ENCODE measurements at places on chromosomes 11 and 22.

- no peak for DNase-seq
Observed at GRCh38 chr22:50641696-50642607, 14.0 kb upstream of the ARSA start.

- no peak for DNase-seq
Observed at GRCh38 chr22:43262990-43263644, 76.2 kb upstream of the TTLL12 start.

DNA sequence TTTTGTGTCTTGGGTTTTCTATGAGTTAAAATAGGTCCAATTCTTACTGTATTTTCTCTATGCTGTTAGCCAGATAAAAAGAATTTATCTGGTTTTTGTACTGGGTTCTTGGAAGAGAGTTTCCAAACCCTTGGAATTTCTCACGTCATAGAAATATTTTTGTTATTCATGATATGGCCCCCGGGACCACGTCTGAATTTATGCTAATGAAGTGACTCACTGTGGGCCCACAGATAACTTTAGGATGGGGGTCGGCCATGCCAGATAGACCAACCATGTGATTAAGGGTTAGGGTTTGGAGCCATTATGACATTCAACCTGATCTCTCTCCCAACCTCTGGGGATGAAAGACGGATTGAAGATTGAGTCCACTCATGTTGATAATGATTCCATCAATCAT lies 35.6 kb upstream of the DDI1 start:
- no peak for DNase-seq

DNA sequence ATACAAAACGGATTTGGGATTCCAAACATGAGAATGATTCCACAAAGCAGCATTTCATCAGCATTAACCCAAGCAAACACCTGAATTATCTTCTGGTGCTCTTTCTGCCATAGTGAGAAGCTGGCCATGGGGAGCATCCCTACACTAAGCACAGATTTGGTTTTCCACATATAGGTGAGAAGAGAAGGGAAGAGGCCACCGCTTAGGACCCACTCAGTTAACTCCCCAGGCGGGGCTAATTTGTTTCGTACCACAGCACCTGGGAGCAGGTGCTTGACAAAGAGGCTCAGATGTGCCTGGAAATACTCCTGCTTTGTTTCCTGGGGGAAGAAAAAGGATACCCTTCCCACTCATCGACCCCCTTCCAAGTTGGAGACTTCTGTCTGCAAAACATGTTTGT lies 64.2 kb downstream of the RAB30 start:
- no peak for DNase-seq

GRCh38 chr11:66725647-66726046 lies 3.4 kb downstream of the SPTBN2 start:
- no peak for DNase-seq

DNA sequence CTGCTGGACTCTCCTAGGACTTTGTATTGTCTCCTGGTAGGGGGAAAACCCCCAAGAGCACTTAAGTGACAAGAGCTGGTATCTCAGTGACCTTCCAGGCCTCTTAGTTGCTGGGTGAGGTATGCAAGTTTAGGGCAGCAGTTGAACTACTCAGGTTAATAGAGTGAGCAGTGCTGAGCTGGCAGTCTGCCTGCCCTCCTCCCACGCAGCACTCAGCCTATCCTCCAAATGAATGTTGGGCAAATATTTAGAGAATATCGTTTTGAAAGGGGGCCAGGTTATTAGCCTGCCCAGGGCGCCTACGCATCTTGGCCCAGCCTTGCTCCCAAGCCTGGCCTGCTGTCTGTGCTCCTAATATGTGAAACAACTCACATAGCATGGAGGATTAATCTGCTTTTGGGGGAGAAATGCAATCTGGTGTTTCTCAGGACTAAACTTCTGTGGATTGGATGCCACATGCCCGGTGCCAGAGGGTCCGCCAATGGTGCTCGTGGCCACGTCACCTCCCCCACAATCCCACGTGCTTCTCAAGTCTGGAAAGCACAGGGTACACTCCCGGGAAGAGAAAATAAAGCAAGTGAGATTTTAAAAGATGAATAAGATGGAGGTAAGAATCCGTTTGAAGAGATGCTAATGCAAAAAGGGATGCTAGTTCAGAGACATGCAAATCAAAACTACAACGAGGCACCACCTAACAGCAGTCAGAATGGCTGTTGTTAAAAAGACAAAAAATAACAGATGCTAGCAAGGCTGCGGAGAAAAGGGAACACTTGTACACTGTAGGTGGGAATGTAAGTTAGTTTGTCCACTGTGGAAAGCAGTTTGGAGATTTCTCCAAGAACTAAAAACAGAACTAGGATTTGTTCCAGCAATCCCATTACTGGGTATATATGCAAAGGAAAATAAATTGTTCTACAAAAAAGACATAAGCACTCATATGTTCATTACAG lies 67.7 kb downstream of the SPON1 start:
- peak; percentile 5 for DNase-seq

DNA sequence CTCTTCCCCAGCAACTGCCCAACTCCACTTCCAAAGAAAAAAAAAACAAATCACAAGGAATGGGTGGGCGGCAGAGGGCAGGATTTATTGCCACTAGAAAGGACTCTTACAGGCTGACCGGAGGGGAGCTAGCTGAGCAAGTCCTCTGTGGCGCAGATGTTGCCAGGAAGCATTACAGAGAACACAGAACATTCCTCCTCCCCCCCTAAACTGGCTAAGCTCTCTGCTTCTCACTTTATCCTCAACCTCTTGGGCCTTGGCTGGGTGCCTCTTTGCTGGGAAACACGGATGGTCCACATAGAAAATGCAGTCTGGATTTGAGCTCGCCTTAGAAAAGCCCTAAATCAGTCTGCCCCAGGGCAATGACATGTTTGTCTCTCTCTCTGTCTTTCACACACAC lies 12.6 kb upstream of the FJX1 start:
- no peak for DNase-seq

GRCh38 chr11:119624102-119624615 lies 104.8 kb downstream of the NECTIN1 start:
- no peak for DNase-seq

- DNase-seq = no peak
Observed at GRCh38 chr11:1075341-1075911, 752 bp downstream of the MUC2 start.

- peak; percentile 83 for DNase-seq
Observed at GRCh38 chr11:12800032-12800671, 125.9 kb downstream of the TEAD1 start.

DNA sequence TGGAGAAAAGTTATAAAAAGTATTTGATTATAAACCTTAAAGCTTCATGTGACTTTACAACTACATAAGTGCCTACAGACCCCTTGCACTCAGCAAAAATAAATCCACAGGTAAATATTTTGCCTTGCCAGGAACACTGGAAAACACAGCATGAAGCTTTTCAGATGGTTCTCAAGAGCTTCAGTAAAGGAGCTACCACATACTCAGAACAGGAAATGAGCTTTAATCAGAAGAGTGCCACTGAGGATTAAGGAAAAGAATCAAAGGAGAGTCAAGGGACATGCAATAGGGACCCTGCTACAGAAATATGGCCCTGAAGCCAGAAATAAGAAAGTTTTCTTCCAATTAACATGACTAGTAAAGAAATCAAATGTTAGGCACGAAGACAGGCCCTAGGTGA lies 1.2 kb downstream of the CASP1 start:
- no peak for DNase-seq

DNA sequence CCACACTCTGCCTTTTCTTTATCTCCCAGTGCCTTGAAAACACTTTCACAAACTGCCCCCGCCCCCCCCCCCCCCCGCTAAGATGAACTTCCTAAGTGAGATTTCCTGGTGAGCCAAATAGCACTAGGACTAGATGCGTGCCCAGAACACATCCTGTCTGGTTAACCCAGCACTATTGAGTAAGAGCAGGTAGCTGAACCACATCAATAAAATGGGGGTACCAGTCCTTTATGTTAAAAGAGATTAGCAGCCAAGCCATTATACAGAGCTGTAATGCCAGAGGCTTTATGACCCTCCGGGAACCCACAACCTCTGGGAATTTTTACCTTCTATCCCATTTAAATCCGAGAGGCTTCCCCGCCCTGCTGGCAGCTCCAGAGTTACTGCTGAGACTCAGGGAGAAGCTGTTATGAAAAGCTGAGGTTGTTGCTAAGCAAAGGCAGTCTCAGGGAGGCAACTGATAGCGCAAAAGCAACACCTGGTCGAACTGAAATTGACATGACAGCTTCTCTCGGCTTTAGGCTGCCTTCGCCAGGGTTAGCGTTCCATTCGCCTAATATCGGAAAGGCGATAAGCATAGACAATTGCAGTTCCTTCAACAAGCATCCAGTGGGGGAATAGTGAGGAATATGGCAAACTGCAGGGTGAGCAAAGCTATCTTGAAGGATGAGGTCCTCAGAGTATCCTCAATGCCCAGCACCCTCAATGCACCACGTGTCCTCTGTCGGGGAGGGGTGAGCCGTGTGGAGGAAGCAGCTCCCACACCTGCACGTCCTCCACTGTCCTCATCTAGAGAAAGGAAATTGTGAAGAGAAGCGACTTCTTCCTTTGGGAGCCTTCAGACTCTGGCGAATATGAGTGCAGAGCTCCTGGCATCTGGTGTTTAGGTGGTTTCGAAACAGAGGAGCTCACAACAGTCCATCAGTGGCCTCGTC lies 977.0 kb downstream of the NTM start:
- DNase-seq = no peak

- no peak for DNase-seq
Observed at GRCh38 chr11:91921974-91922373, 302.6 kb upstream of the FAT3 start.

GRCh38 chr11:650482-650881 lies 13.4 kb downstream of the DRD4 start:
- no peak for DNase-seq

DNA sequence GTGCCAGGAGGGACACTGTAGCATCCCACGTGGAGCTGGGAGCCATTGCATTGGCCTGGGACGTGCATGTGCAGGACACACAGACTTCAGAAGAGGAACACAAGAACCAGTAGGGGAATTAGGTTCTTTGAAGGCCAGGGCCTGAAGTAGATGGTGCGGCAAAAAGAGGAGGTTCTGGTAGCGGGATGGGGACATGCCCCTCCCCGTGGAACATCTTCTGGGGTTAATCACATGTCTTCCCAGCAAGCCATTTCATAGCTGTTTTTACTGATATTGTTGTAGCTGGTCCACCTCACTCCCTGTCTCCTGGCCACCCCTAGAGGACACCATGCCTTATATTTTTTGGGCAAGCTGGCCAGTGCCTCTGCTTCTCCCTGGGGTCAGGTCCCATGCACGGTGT lies 74.3 kb downstream of the SCN3B start:
- no peak for DNase-seq

GRCh38 chr11:73726825-73727224 lies 34.0 kb downstream of the RAB6A start:
- DNase-seq = no peak

- DNase-seq = no peak
Observed at GRCh38 chr11:115736146-115736545, 231.9 kb upstream of the CADM1 start.

GRCh38 chr11:125055107-125055715 lies 7.9 kb upstream of the SLC37A2 start:
- no peak for DNase-seq

DNA sequence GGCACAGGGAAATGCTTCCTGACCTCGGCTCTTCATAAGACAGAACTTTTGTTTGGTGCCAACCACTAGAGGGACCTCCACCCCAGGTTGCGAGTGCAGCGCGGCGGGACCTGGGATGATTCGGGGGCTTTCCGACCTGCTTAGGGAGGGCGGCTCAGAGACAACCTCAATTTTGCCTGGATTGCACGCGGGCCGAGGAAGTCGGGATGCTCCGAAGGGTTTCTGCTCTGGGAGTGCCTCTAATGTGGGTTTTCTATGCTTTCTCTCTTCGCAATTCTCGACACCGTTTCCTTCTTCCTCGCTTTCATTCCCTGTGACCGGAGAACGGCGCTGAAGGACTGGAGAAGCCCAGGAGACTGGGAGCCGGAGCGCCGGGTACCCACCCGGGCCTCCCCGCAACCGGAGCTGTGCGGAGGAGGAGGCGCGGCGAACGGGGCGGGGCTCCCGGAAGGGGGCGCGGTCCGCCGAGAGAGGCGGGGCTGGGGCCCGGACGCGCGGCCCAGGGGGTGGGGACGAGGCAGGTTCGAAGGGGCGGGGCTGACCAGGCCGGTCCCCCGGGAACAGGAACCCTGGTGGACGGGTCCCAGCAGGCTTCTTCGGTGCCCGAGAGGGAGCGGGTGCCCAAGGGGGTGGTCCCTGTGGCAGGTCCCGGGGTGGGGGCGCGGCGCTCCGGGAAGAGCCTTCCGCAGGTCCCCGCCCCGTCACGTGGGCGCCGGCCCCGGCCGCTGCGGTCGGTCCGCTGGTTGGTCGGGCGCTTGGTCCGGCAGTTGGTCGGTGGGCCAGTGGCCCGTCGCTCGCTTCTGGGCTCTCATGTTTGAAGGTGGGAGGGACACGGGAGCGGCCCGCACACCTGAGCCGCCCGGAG lies at the start of gene PPFIBP2:
Gene PPFIBP2 (plus strand): TSS at position 766 of the 865 bp plus-strand sequence. CDS start 35,477 bp downstream, outside the sequence.
- DNase-seq = peak; percentile 66

DNA sequence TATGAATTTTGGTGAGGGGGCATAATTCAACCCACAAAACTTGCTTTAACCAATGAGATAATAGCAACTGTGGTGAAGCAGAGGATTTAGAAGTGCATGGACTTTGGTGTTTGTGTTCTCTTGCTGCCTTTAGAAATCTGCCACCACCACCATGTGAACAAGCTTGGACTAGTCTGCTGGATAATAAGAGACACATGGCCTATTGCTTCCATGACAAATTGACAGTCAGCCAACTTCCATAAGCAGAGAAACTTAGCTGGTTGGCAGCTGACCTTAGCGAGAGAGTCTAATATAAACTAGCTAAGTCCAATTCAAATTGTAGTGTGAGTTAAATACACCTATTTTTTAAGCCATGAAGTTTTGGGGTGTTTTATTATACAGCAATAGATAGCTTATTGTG lies 482.1 kb upstream of the ANO5 start:
- DNase-seq = no peak

DNA sequence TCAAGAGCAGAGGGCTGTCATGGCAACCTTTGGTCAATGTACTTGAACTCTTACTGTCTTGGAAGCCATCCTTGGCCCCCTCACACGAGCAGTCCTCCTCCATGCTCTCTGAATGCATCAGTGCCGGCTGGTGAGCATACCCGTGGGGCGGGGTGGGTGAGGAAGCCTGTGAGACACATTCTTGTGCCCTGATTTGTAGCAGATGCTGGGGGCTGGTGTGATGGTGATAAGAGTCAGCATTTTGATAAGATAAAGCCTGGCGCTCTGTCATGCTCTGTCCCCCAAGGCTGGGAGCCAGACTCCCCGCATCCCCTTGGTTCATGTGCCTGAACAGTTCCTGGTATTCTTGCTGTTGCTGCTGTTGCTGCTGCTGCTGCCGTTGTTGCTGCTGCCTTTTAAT lies 20.5 kb upstream of the APOA1 start:
- DNase-seq = no peak
